ENCODE measurements at places on chromosomes 16 and 17. TPM values are rescaled to one million over a fixed set of nuclear protein-coding genes. Genes with fewer than 3 reads are reported as not detected.
A peak's percentile ranks its signal among the peaks of the same experiment; 100 is the strongest.

DNA sequence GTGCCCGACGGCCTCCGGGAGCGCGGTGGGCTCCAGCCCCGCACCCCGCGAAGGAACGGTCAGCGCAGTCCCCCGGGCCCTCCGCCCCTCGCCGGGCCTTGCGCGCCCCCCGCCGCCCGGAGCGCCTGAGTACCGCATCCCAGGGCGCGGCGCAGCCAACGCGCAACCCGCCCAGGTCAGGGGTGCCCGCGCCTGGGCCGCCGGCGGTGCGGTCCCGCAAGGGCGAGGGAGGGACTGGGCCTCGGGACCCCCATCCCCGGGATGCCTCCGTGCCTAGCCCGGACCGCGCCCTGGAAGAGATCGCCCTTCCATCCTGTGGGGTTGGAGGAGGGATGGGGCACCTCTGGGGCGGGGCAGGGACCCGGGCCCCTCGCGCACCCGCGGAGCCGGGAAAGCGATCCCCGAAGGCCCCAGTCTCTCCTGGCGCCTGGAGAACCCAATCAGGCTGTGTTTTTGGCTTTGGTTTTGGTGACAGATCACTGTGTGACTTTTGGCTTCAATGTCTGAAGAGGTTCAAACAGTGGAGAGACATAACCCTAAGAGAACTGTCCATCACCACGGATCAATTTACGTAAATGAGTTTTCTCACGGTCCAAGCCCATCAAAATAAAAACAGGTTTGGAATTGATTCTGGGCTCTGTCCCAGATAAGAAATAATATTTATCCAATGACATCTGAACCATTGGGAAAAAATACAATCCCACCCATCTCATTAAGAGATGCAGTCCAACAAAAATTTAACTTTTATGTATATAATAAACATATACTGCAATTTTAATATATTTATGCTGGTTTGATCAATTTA is 17.8 kb downstream of the ENPP7 start:
- no peak for DNase-seq

Gene VASN
- total RNA-seq = 28.3 TPM

Gene ACSM2A
- total RNA-seq = not detected

DNA sequence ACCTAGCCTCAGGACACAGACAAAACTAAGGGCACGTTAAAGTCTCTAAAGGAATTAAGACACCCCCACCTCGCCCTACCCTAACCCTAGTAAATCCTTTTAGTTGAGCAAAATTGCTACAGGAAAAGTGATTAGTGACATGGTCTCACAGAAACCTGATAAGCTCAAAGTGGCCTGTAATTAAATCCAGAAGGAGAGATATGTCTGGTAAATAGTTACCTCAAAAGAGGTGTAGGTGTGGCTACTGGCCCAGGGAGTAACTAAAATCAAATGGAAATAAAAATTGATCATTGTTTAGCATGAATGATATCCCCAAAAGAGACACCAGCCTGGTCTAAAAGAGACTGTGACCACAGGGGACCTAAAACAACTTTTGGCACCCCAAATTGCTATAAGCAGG is 168.3 kb downstream of the SLC39A11 start:
- DNase-seq = no peak

DNA sequence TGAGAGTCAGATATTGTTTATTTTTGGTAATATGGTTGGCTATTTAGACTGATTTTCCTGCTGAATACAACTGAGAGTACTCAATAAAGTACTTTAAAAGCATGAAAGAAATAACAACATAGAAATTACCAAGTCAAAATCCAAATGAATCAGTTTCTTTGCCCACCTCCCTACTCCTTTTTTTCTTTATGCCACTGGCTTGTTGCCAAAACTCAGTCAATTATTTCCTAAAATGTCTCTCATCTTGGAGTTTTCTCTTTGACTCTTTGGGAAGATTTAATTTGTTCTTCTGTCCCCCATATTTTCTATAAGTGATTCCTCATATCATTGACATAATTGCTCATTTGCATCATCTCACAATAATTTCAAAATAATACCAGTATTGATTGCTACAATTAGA is 2.6 kb upstream of the OMG start:
- no peak for DNase-seq

DNA sequence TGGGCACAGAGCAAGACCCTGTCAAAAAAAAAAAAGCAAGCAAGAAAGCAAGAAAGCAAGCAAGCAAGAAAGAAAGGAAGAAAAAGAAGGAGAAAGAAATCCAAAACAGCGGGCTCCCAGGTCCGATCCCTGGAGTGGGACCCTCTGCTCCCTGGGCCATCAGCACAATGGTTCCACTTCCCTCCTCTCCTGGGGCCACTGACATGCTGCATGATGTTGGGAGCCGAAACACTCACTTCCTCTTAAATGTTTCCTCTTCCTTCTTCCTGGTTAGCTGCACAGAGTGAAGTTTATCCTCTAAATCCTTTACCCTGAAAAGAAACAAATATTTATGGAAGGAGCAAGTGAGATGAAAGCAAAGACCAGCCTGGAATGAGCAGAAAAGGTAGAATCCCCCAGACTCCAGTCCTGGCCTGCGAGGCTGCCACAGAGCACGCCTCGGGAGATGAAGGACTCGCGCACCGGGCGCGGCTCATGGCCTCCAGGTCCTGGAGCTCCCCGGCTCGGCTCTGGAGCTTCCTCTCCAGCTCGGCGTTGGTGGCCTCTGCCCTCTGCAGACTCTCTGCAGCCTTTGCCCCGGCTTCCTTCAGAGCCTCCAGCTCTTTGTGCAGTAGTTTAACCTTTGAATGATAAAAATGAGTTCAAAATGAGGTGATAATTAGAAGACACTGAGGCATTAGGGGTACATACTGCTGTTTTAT is 19.0 kb downstream of the CCDC57 start:
- DNase-seq = no peak

Gene ZNF785
- 3.9 TPM for total RNA-seq

Gene LRRC36
- not detected for total RNA-seq

DNA sequence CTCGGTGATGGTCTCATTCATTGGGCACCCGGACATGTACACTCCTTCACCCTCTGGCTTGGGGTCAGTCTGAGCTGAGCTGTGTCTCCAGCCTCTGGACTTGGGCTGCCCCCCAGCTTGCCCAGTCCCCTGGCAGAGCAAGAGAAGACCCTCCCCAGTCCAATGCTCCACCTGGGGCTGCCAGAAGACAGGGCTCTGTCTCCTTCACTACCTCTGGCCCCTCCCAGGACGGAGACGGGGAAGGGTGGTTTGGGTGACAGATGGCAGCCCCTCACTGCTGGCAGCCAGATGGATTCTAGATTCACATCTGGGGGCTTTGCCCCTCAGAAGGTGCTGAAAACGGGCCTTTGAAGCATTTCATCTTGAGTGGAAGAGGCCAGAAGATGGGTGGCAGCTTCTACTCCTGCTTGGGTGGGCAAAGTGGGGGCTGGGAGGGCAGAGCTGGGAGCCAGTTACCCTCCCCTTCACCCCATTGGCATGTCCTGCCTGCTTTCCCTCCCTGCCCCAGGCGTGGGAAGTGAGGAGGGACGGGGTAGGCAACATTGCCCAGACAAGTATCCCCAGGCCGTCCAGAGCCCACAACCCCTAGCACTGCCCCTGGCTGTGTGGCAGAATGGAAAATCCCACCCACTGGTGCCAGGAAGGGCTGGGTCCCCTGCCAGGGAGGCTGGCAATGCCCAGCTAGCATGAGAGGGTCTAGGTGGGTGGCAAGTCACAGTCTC is 13.9 kb downstream of the NGFR start:
- no peak for DNase-seq

Gene PPY
- total RNA-seq = not detected

GRCh38 chr17:75875940-75876189 is 2.5 kb downstream of the TRIM47 start:
- no peak for DNase-seq

DNA sequence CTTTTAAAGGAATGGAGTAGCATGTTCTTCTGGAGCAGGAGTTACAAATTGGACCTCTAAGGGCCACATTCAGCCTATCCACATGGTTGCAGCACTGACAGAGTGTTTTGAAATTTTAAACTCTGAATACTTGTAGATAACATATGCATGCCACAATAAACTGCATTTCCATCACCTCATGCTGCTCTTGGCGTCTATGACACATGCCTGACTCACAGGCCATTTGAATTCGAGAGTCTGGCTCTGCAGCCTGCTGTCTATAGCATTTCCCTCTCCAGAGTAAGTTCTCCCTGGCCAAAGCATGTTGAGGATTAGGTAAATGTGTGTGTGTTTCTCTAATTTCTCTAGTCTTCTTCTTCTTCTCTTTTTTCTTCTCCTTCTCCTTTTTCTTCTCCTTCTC is 28.7 kb upstream of the MYOCD start:
- DNase-seq = peak; percentile 82

GRCh38 chr17:81416612-81417011 is 21.4 kb downstream of the BAHCC1 start:
- DNase-seq = no peak

Gene OTOA
- total RNA-seq = not detected

Gene CACNG4
- not detected for total RNA-seq

DNA sequence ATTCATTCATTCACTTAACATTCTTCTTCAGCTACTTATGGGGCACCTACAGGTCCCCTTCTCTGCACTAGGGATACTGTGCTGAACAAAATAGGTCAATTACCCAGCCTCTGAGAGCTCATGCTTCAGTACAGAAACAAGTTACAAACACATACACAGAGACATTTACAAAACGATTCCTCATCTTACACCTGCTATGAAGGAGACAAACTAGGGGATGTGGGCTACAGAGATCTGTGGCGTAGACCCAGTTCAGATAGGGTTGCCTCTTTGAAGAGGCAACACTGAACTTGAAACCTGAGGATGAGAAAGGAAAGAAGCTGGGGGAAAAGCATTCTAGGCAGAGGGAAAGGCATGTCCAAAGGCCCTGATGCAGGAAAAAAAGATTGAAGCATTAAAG is 5.2 kb downstream of the IL21R start:
- DNase-seq = no peak

DNA sequence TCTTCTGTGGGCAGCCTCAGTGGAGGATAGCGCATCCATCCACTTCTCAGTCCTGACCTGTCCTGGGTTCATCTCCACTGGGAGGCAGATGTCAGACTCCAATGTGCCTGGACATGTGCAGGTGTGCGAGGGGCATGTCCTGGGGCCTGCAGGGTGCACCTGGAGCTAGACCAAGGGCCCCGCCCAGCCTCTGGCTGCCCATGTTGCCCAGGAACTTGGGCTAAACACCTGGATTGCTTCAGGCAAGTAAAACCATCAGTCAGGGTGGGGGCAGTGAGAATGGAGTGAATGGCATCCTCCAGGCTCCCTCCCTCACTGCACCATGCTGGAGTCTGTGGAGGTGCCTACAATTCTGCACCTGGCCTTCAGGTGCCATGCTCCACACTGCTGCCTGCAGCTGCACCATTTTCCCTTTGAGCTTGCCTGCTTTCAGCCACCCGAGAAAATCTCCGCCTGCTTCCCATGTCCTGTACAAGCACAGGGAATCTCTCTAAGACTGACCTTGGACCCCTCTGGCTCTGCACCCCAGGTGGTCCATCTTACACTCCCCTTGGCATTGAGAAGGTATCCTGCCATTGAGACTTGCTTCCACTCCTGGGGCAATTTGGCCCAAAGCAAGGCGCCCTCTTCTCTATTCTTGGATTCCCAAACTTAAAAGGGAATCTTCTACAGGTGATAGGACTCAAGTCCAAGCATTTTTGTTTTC is 2.1 kb upstream of the MFSD6L start:
- no peak for DNase-seq

GRCh38 chr16:68187505-68187904 is 48.4 kb downstream of the ESRP2 start:
- no peak for DNase-seq

GRCh38 chr17:345261-345660 is 7.3 kb downstream of the RPH3AL start:
- no peak for DNase-seq

Gene HBA2
- total RNA-seq = not detected

- no peak for DNase-seq
Measured at GRCh38 chr16:16080465-16081065, 131.1 kb downstream of the ABCC1 start.

- DNase-seq = no peak
Measured at GRCh38 chr17:1638171-1638590, 7.4 kb downstream of the SCARF1 start.

- no peak for DNase-seq
Measured at GRCh38 chr17:80475910-80476876, at the start of gene NPTX1. Gene NPTX1 (minus strand): TSS chr17:80476607. CDS start chr17:80476446, 161 bp downstream.

GRCh38 chr16:19994466-19995170 is 79.1 kb downstream of the GPR139 start:
- DNase-seq = peak; percentile 73

DNA sequence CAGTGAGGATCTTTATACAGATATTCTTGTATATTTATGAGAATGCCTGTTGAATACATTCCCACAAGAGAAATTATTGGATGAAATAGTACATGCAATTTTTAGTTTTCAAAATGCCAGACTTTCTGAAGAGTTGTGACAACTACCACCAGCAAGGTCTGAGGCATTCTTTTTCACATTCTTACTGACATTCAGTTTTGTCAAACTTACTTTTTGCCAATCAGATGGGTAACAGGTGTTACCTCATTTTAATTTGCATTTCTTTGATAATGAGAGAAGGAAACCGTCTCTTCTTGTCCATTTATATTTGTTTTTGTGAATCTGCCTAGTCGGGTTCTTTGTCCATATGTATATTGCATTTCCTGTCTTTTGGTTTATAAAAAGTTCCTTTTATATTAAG is 24.3 kb downstream of the NOL11 start:
- no peak for DNase-seq

GRCh38 chr17:14953405-14953804 is 311.7 kb downstream of the PMP22 start:
- no peak for DNase-seq

GRCh38 chr16:29972992-29973383 is 680 bp upstream of the TAOK2 start:
- DNase-seq = no peak

- no peak for DNase-seq
Measured at GRCh38 chr17:42442196-42442565, 16.5 kb upstream of the ATP6V0A1 start.

Gene CLEC18C
- not detected for total RNA-seq

- DNase-seq = peak; percentile 41
Measured at GRCh38 chr17:29615492-29616299, 7.0 kb downstream of the CORO6 start.

DNA sequence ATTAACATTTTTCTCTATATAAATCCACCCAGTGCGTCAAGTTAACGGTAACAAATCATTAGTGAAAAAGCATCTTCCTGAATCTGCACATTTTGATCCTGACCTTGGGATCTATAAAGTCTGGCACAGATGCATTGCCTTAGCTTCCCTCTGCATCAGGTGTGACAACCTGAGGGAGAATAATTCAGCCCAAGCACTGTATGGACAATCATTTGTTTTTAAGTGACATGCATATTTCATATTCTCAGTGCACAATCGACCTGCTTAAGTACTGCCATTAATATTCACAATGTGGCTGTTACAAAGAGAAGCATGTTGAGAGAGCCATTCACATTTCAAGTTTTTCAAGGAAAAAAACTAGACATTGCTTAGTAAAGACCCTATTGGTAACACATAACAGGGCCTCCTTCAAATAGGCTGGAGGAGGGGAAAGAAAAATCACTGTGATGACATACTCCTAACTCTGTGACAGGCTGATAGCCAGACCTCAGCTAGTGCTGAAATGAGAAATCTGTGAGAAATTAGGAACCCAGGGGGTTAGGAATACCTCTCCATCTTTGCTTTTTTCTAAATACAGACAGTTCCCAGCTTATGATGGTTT is 505.3 kb upstream of the CDH5 start:
- no peak for DNase-seq

All from RPMI7951 (cell line).